ENCODE measurements at places on chromosomes 6 and 20. TPM values are rescaled to one million over a fixed set of nuclear protein-coding genes. Genes with fewer than 3 reads are reported as not detected.
A peak's percentile ranks its signal among the peaks of the same experiment; 100 is the strongest.

FAM83C gene
- not detected for total RNA-seq

DSP gene
- 41.7 TPM for total RNA-seq

UQCC2 gene
- total RNA-seq: 53.9 TPM

MUC22 gene
- not detected for total RNA-seq

STMN3 gene
- 43.9 TPM for total RNA-seq

RNF144B gene
- total RNA-seq: 8.4 TPM

TUBB2A gene
- total RNA-seq: 21.9 TPM

LY6G5B gene
- total RNA-seq: 2.3 TPM

RFX6 gene
- 4.2 TPM for total RNA-seq

LPA gene
- total RNA-seq: 0.57 TPM

DNA sequence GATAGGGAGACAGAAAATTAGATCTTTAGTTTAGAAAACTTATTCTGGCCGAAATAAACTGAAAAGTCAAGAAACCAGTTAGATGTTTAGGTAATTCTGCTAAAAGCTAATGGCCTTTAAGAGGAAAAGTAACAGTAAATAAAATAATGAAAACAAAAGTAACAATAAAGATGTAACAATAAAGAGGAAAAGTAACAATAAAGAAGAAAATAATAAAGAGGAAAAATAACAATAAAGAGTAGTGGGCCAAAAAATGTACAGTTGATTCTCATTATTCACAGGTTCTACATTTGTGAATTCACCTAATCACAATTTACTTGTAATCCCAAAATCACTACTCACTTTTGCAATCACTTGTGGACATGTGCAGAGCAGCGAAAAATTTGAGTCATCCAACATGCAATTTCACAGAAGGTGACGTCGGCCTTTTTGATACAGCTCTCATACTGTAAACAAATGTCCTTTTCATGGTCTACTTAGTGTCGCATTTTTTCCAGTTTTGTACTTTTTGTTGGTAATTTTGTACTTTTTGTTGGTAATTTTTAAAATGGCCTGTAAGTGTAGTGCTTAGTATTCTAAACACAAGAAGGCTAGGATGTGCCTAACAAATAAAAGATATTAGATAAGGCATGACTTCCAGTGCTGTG is 24.0 kb downstream of the HBS1L start:
- H3K27me3 ChIP-seq: no peaks in the 10 kb centered on the region
- no peak for DNase-seq
- no peak overlapping the region for H3K27ac ChIP-seq
- H3K4me1 ChIP-seq: peaks cover 10% of the 10 kb centered on the region

GRCh38 chr20:40811660-40812414 is 122.8 kb upstream of the MAFB start:
- no peaks in the 10 kb centered on the region for H3K36me3 ChIP-seq
- no peak overlapping the region for H3K4me3 ChIP-seq
- no peak for DNase-seq
- no peaks in the 10 kb centered on the region for H3K27me3 ChIP-seq
- H3K27ac ChIP-seq: no peak overlapping the region
- no peaks in the 10 kb centered on the region for H3K4me1 ChIP-seq

GRCh38 chr6:41728073-41728936 is 7.1 kb downstream of the TFEB start:
- no peak overlapping the region for H3K4me3 ChIP-seq
- no peak for DNase-seq
- H3K27me3 ChIP-seq: no peaks in the 10 kb centered on the region
- H3K36me3 ChIP-seq: no peaks in the 10 kb centered on the region

- H3K27me3 ChIP-seq: no peaks in the 10 kb centered on the region
- peaks cover 25% of the 10 kb centered on the region for H3K4me1 ChIP-seq
- no peaks in the 10 kb centered on the region for H3K36me3 ChIP-seq
- H3K4me3 ChIP-seq: no peak overlapping the region
- no peak for DNase-seq
These were observed 27.3 kb downstream of the SRSF3 start for GRCh38 chr6:36621371-36621855.

GRCh38 chr6:115909923-115910546 is 150.7 kb downstream of the FRK start:
- no peak for DNase-seq
- H3K4me3 ChIP-seq: no peak overlapping the region
- H3K4me1 ChIP-seq: no peaks in the 10 kb centered on the region
- H3K27me3 ChIP-seq: no peaks in the 10 kb centered on the region
- H3K27ac ChIP-seq: no peak overlapping the region
- H3K36me3 ChIP-seq: no peaks in the 10 kb centered on the region

- no peaks in the 10 kb centered on the region for H3K36me3 ChIP-seq
- H3K27ac ChIP-seq: no peak overlapping the region
- peaks cover 18% of the 10 kb centered on the region for H3K4me1 ChIP-seq
- H3K4me3 ChIP-seq: no peak overlapping the region
- DNase-seq: no peak
These were observed 29.1 kb downstream of the RALY start for GRCh38 chr20:34022839-34023234.

- DNase-seq: no peak
- no peaks in the 10 kb centered on the region for H3K27me3 ChIP-seq
- no peak overlapping the region for H3K27ac ChIP-seq
- H3K4me1 ChIP-seq: no peaks in the 10 kb centered on the region
These were observed 12.9 kb upstream of the CCN6 start for GRCh38 chr6:112040956-112041355.

DNA sequence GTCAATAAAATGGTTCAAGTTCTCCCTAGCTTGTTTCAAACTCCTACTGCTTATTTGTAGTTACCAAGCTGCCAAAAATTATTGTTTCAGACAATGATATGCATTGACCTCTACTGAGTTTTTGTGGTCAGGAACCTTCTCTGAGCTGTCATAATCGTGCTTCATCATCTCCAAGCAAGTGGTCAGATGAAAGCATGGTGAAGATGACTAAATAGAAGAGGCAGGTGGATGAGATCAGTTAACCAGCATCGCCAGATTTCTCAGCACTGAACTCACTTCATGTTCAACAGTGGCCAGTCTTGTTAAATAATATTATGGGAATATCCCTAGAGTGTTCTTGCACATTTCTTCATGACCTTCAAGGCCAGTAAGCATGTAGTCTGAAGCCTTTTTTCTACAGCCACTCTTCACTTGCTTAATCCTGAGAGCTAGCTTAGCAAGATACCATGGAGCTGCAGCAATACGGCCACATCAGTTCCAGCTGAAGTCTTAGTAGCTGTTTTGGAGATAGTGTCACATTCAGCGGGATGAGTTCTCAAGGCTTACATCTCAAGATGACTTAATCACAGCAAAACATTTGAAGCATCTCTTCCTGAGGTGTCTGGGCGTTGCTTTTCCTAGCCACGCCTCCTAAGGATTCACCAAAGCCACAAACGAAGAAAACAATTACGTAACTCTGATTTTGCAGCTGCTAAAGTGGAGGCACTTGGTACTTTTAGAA is 101.6 kb upstream of the TMEM30A start:
- H3K27ac ChIP-seq: no peak overlapping the region
- no peak overlapping the region for H3K4me3 ChIP-seq
- no peaks in the 10 kb centered on the region for H3K36me3 ChIP-seq
- H3K4me1 ChIP-seq: no peaks in the 10 kb centered on the region
- no peaks in the 10 kb centered on the region for H3K27me3 ChIP-seq

- H3K27me3 ChIP-seq: no peaks in the 10 kb centered on the region
- H3K4me1 ChIP-seq: no peaks in the 10 kb centered on the region
- H3K27ac ChIP-seq: no peak overlapping the region
- DNase-seq: no peak
These were observed 16.7 kb downstream of the TRAPPC3L start for GRCh38 chr6:116528780-116529179.

- DNase-seq: no peak
- H3K27ac ChIP-seq: no peak overlapping the region
- no peaks in the 10 kb centered on the region for H3K27me3 ChIP-seq
- no peaks in the 10 kb centered on the region for H3K36me3 ChIP-seq
- no peak overlapping the region for H3K4me3 ChIP-seq
These were observed 120.3 kb upstream of the TOP1 start for GRCh38 chr20:40908309-40908708.

DNA sequence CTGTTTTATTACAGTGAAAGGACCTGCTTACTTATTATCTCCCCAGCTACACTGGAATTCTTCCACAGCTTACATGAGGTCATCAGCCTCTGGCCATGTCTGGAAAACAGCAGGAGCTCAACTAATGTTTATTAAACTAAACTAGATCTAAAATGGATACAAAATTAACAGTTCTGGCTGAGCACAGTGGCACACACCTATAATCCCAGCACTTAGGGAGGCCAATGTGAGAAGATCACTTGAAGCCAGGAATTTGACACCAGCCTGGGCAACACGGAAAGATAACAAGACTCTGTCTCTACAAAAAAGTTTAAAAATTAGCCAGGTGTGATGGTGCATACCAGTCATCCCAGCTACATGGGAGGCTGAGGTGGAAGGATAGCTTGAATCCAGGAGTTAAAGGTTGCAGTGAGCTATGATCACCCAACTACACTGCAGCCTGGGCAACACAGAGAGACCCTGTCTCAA is 220.8 kb upstream of the MARCKS start:
- no peaks in the 10 kb centered on the region for H3K36me3 ChIP-seq
- H3K27ac ChIP-seq: no peak overlapping the region
- H3K27me3 ChIP-seq: no peaks in the 10 kb centered on the region

- H3K27me3 ChIP-seq: no peaks in the 10 kb centered on the region
- H3K36me3 ChIP-seq: no peaks in the 10 kb centered on the region
- H3K4me3 ChIP-seq: no peak overlapping the region
- H3K27ac ChIP-seq: no peak overlapping the region
These were observed 155.7 kb downstream of the DOK5 start for GRCh38 chr20:54631059-54631458.

GRCh38 chr20:35302421-35303335 is 10.5 kb upstream of the FAM83C start:
- no peak overlapping the region for H3K4me3 ChIP-seq
- no peak overlapping the region for H3K27ac ChIP-seq
- H3K27me3 ChIP-seq: no peaks in the 10 kb centered on the region
- DNase-seq: no peak
- H3K36me3 ChIP-seq: no peaks in the 10 kb centered on the region

GRCh38 chr6:3500262-3501014 is 43.6 kb upstream of the SLC22A23 start:
- no peak for DNase-seq
- H3K4me1 ChIP-seq: peaks cover 4% of the 10 kb centered on the region
- H3K4me3 ChIP-seq: no peak overlapping the region

DNA sequence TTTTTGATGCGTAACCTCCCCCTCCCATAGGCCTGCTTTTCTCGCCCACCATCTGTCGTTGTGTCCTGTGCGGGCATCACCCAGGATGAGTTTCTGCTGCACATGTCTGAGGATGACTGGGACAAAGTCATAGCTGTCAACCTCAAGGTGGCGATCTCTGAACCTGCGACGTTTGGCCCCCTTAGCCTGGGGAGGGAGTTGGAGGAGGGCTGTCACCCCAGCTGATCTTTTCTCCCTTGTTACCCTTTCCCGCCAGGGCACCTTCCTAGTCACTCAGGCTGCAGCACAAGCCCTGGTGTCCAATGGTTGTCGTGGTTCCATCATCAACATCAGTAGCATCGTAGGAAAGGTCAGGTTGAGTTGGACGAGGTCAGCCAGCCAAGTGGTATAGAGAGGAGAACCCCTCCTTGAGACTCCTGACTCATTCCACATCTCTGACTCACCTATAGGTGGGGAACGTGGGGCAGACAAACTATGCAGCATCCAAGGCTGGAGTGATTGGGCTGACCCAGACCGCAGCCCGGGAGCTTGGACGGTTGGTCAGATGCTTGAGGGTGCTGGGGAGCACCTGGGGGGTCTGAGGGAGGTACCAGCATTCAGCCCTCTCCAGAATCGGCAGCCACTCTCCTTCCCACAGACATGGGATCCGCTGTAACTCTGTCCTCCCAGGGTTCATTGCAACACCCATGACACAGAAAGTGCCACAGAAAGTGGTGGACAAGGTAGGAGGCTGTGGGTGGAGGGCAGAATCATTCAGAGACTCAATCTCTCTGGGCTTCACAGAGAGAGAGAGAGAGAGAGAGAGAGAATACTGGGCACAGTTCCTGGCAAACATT is 954 bp downstream of the HSD17B8 start:
- no peaks in the 10 kb centered on the region for H3K36me3 ChIP-seq
- peak overlapping the region; percentile 65 for H3K4me3 ChIP-seq
- H3K4me1 ChIP-seq: peaks cover 30% of the 10 kb centered on the region
- no peaks in the 10 kb centered on the region for H3K27me3 ChIP-seq
